NCI-H2081 (cell line): ENCODE measurements at places on chromosomes 6 and 20.
A peak's percentile ranks its signal among the peaks of the same experiment; 100 is the strongest.

DNA sequence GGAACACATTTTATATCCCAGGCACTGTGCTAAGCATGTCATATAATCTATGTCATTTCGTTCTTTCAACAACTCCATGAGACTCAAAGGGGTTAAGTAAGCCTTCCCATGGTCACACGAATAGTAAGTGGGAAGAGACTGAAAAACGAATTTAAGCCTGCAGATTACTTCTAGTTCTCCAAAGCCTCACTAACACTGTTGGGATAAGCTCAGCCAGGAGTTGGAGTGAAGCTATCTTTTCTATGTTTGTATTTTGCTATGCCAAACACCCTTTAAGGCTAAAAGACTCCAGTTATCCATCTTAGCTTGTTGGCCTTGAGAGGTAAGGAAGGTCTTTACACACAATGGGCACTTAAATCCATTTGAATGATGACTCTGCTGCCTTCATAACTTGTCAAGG, 148.1 kb upstream of the UST start:
- no peak for DNase-seq

- no peak for DNase-seq
These were observed 160.6 kb downstream of the JARID2 start for GRCh38 chr6:15406452-15406851.

DNA sequence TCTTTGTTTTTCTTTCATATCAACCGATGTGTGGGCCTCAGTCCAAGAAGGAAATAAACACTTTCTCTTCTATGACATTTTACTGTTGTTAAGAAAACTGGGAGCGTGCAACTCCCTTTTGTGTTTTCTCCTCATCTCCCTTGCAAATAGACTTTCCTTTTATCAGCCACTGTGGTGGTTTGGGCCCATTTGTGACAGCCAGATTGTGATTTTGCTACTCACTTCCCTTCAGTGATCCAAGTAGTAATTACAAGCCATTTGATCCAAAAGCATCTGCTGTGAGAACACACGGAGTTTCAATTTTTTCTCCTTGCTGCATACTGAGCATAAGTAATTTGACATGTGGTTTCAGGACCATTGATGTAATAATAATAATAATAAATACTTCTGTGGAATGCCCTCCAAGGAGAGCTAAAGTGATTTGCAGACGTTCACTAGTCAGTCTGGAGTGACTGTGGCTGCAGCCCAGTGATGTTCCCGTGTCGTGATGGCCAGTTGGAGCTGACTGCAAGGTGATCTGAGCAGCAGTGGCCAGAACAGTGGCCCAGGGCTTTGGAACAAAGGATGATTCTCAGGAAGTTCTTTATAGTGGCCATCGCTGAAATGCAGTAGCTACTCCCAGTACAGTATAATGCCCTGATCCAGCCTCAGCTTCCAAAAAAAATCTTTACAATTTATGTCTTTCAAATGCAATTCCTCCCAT, 91.9 kb upstream of the CLDN20 start:
- DNase-seq = peak; percentile 5

GRCh38 chr6:47405273-47405672, 72.3 kb upstream of the CD2AP start:
- no peak for DNase-seq

- peak; percentile 3 for DNase-seq
These were observed 27.4 kb upstream of the IGF2R start for GRCh38 chr6:159941286-159942113.

DNA sequence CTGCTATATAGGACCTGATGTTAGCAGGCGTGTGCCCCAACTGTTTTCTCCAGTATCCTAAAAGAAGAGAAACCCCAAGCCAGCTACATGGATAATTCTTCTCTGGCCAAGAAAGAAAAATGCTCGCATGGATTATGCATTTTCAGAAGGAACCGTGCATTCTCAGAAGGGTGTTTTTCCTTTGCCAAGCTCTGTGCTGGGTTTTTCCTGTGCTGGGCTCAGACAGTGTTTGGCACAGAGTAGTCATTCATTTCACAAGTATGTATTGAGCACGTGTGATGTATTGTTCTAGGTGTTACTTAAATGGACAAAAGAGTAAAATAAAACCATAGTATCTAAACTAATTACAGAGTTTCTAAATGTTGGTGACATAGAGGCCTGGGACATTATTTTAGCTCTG, 62.7 kb upstream of the ZNF133 start:
- DNase-seq = no peak

DNA sequence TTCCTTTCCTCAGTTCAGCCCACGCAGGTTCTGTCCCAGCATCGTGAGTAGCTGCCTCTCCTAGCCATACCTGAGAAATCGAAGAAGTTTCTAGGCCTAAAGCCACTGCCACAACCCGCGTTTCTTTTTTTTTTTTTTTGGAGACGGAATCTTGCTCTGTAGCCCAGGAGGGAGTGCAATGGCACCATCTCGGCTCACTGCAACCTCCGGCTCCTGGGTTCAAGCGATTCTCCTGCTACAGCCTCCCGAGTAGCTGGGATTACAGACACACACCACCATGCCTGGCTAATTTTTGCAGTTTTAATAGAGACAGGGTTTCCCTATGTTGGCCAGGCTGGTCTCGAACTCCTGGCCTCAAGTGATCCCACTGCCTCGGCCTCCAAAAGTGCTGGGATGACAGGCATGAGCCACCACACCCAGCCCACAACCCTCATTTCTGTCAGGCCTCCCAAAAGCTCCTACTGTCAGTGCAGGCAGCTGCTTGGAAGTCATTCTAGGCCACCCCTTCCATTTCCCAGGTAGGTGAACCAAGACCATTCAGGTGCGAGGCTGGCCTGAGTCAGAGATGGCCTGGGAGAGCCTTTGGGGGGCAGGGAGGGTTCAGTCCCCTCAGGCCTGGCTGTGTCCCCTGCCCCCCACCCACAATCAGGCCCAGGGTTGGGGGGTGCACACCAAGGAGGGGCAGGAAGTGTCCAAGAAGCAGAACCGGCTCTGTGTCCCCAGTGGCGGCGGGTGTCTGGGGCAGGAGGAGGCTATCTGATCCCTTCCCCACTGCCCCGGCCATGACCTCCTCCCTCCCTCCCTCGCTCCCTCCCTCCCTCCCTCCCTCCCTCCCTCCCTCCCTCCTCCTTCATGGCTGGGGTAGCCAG, 47.2 kb downstream of the NOL4L start:
- no peak for DNase-seq

DNA sequence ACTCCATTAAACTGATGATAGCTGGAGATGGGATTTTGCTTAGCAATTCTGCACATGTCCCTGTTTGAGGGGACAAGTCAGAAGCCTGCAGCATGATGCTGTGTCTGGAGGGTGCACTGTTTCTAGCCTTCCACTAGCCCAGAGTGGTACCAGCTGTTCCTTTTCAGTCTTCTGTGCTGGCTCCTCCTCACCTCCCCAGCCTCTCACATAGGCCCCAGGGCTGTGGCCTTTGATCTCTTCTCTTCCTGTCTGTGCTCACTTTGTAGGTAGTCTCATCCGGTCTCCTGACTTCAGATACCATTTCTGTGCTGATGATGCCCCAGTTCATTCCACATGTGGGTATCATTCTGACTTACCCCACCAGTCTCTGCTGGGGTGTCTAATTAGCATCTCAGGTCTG, 126.3 kb downstream of the HIVEP1 start:
- DNase-seq = no peak

DNA sequence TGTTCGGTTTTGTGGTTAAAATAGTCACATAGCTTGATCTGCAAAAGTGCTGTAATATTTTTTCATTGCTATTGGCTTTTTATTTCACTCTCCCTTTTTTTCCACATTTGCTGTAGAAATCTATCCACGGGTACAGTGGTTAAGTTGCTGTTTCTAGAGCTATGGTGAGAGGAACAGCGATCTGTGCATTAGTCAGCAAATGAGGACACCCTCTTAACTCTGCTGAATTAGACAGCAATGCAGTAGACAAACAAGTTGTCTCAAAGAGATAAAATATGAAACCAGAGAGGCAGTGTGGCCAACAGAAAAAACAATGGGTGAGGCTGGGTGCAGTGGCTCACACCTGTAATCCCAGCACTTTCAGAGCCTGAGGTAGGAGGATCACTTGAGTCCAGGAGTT, 17.6 kb upstream of the SYNJ2 start:
- DNase-seq = no peak
